ENCODE measurements at places on chromosomes 6 and 20. TPM values are rescaled to one million over a fixed set of nuclear protein-coding genes. Genes with fewer than 3 reads are reported as not detected.

Gene UBD
- 2.5 TPM for total RNA-seq

- DNase-seq = no peak
These were observed 18.4 kb downstream of the LAMA4 start for GRCh38 chr6:112235956-112236355.

DNA sequence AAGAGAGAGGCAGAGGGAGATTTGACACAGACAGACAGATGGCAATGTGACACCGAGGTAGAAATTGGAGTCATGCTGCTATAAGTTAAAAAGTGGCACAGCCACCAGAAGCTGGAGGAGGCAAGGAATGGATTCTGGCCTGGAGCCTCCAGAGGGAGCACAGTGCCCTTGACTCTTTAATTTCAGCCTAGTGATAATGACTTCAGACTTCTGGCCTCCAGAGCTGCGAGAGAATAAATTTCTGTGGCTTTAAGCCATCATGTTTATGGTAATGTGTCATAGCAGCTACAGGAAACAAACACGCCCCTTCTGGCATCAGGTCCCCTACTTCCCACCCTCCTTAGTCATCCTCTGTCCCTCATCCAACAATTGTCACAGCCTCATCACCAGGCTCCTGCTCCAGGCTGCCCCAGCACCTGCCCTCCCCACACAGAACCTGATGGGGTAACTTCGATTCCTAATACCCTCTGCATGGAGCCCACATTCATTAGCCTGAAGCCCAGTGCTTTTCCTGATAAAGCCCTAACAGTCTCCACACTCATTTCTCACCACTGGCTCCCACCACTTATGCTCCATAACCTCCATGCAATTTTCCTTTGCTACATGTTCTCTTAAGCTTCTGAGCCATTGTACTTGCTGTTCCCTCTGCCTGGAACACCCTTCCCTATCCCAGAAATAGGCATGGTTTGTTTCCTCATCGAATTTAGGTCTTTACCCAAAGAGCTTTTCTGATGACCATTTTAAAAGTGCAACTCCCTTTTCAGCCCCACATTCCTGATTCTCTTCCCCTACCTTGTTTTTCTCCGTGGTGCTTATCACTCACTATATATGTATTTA is 69.7 kb upstream of the TOX2 start:
- DNase-seq = no peak

- DNase-seq = no peak
These were observed 127.9 kb upstream of the BACH2 start for GRCh38 chr6:90424580-90424979.

Measured in CD8-positive, alpha-beta memory T cell (primary cell).